ENCODE measurements at places on chromosomes 1 and 21. TPM values are rescaled to one million over a fixed set of nuclear protein-coding genes. Genes with fewer than 3 reads are reported as not detected.

VTCN1 gene
- 0.41 TPM for total RNA-seq

FMO5 gene
- total RNA-seq: 0.41 TPM

FCRL5 gene
- not detected for total RNA-seq

RXRG gene
- total RNA-seq: 42.0 TPM

GBP4 gene
- 0.82 TPM for total RNA-seq

PRDM16 gene
- 1.6 TPM for total RNA-seq

RCOR3 gene
- total RNA-seq: 40.4 TPM

DNA sequence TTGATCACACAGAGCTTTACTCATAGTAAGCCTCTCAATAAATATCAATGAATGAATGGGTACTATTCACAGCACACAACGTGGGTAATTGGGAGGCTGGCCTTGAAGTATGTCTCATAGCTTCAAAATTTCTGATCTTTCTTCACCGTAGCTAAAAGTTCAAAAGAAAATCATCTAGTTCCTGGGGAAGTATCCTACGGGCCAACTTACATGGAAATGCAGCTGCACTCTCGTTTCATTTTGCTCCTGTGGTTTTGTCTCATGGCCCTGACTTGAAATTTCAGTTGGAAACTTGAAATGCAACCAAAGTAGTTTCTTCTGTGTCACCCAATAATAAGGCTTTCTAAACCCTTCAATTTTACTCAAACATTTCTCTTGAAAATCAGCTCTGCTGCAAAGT is 76.1 kb upstream of the CNIH3 start:
- DNase-seq: no peak

- DNase-seq: peak; percentile 55
Observed at GRCh38 chr1:31238986-31239613, 587 bp downstream of the NKAIN1 start.

GRCh38 chr1:243842161-243842560 is 7.9 kb downstream of the AKT3 start:
- DNase-seq: no peak

GRCh38 chr1:170545476-170545875 is 13.5 kb downstream of the GORAB start:
- no peak for DNase-seq

- no peak for DNase-seq
Observed at GRCh38 chr1:21823206-21823979, 11.3 kb downstream of the LDLRAD2 start.

- DNase-seq: no peak
Observed at GRCh38 chr1:37354876-37355650, 119.3 kb upstream of the ZC3H12A start.

DNA sequence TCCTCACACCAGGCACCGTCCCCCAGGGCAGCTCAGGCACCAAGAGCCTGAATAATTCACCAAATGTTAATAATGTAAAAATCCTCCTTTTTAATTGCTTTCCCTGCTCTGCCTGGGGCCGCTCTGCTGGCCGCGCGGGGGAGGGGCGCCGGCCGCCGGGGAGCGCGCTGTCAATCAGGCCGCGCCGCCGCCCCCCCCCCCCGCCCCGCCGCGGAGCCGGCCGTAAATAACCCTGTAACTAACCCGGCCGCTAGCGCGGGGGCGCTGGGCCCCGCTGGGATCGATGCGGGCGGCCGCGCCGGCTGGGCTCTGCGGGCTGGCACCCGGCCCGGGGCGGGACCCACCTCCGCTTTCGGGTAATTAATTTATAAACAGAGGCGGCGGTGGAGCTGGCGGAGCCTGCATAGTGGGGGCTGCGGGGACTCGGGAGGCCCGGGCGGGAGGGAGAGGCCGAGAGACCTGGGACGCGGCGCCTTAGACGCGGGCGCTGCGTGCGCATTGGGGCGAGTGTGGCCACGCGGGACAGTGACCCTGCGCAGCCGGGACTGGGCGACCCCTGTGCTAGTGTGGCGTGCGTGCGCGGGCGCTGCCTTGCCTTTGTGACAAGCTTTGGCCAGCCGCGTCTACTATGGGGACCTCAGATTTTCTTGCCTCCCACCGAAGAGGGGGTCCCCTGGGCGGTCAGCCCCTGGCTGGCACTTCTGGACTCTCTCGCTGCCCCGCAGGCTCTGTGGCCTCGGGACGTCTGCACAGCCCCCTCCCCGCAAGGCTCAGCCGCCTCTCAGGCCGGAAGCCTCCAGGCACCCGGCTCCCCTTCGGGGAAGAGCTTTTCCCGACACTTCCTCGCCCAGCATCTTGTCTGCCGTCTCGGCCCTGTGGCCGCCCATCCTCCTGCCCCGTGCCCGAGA is 16.6 kb downstream of the SAMD11 start:
- peak; percentile 85 for DNase-seq

DNA sequence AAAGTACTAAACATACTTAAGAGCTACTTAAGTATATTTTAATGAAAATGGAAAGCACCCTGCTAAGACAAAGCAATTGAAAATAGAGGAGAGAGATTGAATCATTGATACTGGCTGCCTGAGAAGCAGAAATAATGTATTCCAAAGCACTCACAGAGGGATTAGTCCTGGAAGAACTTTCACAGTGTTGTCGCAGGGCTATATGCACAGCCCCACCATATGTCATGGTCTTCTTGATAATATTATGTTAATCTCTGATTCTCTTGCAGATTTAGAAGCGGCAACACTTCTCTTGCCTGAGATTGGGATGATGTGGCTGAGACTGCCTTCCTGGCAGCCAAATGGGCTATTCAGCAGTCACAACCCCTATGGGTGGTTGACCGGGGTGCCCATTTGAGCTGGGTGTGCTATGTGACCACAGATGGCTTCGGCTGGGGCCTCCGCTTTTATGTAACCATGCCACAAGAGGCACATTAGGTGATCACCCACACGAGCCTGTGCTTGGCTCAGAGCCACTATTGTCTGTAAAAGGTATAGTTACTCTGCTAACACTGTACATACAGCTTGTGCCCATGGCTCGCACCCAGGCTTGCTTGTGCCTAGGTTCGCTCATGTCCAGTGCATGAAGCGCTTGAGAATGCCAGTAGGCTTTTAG is 152.2 kb upstream of the SGIP1 start:
- no peak for DNase-seq

GRCh38 chr21:44312716-44313115 is 12.9 kb downstream of the PFKL start:
- DNase-seq: no peak

DNA sequence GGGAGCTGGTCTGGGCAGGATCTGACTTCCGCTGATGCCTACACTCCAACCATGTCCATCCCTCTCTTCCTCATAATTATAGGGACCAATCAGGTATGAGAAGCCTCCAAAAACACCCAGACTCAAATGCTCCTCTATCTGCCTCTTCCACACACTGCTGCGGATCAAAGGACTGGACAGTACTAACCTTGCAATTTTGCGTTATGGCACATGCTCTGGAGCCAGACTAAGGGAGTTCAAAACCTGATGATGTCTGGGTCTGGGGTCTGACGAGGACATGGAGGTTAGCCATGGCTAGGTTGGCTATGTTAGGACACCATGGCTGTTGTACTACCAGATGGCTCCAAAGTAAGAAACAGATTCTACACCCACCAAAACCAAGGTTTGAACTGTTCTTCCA is 10.3 kb downstream of the GPN2 start:
- no peak for DNase-seq

DNA sequence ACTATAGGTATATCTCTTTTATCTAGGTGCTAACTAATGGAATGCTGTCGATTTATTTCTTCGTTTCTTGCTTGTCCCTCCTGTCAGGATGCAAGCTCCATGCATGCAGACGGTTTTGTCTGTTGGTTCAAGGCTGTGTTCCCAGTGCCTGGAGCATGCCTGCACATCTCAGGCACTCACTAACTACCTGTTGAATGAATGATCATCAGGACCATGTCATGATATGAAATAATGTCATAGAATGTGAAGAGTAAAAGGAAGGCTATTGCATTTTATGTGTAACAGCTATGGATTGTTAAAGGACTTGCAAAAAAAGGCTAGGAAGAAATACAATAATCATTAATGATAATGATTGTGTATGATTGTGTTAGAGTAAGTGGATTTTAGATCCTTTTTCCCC is 4.2 kb downstream of the GPR25 start:
- no peak for DNase-seq

Measured in frontal cortex (tissue), 4 donors.